ENCODE measurements at places on chromosomes 2 and 18. TPM values are rescaled to one million over a fixed set of nuclear protein-coding genes. Genes with fewer than 3 reads are reported as not detected.

DNA sequence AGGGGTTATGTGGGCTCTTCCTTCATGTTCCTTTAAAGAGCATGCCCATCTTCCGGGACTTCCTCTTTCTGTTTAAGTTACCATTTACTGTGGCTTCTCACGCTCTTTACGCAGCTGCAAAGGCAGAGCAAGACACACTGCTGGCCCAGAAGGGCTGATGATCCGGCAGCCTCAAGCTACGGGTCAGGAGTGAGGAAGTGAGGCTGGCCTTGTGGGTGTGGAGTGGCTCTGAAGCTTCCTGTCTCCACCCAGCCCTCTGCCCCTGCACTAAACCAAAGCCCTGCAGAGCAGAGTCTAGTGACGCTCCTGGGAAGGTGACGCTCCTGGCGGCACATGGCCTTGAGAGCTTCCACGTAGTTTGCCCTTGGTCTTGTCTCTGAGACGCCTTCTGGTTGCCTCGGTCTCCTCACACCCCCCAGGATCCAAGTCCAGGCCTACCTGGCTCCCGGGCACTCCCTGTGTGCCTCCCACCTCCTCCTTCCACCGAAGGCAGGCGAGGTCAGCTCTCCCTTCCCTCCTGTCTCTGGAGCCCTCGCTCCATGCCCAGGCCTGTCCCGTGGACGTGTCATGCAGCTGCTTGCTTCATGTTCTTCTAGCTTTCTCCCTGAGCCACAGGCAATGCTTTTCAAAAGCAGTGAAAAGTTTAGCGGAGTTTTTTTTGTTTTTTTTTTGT, 50.3 kb downstream of the ARL4C start:
- no peak for DNase-seq

The AOX1 gene
- total RNA-seq = 0.06 TPM

- no peak for DNase-seq
Observed at GRCh38 chr2:130871843-130872740, 35.4 kb downstream of the ARHGEF4 start.

The ALLC gene
- not detected for total RNA-seq

The SIX3 gene
- total RNA-seq = not detected

- DNase-seq = no peak
Observed at GRCh38 chr2:120167272-120167671, 55.9 kb downstream of the TMEM185B start.

GRCh38 chr2:213696442-213696841, 412.2 kb downstream of the SPAG16 start:
- DNase-seq = no peak
